Stimulated activated CD4-positive, alpha-beta T cell treated with anti-CD3 and anti-CD28 coated beads, Interleukin-4, amount 100 ng/mL, for 1 hour (primary cell): ENCODE measurements at places on chromosomes 11 and 22.

DNA sequence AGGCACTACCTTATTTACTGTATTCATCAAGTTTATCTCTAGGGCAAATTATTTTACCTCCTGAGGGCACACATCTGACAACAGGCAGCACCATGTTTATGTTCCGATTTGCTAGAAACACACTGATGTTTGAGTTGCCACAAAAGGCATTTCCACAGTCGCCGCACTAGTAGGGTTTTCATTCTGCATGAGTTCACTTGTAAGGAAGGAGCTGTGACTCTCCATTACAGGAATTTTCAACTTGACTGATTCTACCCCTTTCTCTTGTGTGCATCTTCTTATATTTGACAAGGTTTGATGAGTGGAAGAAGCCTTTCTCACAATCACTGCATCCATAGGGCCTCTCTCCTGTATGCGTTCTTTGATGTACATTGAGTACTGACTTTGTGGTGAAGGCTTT, 455.9 kb upstream of the CNTN5 start:
- DNase-seq: no peak

DNA sequence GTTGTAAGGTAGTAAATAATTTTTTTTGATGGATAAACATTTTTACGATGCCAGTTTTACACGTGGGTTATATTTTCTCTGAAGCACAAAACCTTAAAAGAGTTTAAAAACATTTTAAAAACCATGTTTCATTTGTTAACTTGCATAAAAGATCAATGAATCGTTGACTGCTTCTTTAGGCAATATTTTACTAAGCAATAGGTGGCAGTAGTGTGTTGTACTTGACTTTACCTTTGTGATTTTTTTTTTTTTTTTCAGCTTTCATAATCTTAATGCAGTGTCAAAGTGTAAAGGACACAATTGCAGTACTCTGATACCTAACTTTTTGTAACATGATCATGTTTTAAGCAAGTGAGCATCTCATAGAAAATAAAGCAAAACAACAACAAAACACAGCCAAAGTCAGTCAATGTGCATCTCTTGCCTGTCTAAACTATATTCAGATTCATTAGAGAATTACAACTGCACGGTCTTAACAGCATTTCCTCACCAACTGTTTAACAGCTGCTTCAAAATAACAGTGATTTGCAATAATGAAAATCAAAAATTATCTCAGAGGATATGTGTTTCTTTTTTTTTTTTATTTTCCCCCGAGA, 27.7 kb downstream of the DNAJC24 start:
- no peak for DNase-seq

DNA sequence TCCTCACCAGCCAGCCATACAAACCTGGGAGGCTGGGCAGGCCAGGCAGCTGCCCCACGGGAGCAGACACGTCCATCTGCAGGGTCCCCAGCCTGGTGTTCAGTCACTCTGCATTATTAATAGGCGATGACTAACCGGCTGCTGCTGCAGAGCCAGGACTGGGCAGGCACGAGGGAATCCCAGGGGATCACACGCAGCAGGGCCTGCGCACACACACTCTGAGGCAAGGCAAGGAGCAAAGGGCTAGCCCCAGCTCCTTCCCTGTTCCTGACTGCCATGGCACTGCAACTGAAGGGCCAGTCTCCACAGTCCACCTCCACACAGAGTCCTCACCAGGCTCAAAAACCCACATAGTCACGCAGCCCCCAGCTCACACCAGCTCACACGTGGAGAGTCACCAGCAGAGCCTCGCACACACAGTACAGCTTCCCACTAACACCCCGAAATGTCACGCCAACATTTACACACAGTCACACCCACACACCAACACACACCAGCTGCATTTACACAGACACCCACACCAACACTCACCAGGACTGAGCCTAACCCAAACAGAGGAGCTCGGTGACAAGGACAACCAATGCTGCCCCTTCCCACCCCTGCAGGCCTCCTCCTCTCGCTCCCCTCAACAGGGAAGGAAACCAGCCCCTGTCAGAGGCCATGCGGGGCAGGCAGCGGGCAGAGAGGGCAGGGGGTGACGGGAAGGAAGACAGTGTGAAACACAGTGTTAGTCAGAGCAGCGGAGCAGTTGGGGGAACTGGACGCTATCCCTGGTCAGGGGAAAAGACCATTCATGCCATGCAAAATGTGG, 47.3 kb downstream of the NRXN2 start:
- DNase-seq: no peak

DNA sequence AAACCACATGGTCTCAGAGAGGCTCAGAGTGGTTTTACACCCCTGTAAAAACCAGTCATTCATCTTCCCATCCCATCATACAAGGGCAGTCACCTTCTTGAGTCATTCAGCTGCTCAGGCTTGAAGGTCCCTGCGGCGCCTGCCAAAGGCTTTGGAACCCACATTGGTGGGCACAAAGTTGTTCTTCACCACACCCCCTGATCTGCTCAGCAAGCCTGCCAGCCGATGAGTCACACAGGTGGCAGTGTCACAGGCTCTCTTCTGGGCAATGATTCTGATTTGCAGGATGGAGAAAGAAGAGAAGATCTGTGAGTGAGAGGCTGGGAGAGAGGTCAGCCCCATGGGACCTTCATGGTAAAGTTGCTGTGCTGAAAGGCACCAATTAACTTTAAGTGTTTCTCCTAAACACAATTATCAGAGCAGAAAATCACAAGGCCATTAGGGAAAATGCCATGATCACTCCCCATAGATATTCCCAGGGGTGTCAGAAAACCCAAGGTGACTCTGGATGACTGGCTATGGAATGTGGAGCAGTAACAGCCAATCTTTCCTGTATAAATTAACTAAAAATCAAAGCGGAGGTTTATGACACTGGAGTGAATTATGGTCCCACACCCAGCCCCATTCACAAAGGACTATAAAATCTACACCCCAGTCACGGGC, 4.4 kb downstream of the CALCA start:
- DNase-seq: no peak

DNA sequence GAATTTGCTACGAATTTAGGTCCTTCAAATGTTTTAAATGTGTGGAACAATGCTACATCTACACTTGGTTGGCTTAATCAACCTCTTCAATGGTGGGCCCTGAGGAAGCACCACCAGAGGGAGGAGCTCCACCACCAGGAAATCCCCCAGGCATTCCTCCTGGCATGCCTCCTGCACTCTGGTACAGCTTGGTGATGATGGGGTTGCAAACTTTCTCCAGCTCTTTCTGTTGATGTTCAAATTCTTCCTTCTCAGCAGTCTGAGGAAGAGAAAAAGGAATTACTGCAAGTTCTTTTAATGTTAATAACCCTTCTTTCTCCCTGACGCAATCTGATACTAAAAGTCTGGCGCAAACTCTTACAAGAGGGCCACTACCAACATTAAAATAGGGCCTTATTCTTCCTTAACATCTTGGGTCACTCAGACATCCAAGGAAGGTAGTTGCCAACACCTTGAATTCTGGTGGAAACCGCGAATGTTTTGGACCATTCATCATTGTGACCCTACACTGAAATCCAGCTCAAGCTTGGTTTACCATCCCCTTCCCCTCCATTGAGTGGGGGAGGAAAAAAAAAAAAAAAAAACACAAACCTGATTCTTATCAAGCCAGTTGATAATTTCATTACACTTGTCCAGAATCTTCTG, 4.2 kb downstream of the HSPA8 start:
- no peak for DNase-seq

- no peak for DNase-seq
These were observed 19.0 kb upstream of the LMO1 start for GRCh38 chr11:8282631-8283030.

- DNase-seq: no peak
These were observed 21.9 kb downstream of the SBF2 start for GRCh38 chr11:10272132-10272531.
